T-helper 2 cell treated with Interferon-gamma antibody and Interleukin-4, amounts not matched to agents 5 μg/mL and 100 μg/mL, for 36 hours (primary cell): ENCODE measurements at places on chromosomes 11 and 22.

DNA sequence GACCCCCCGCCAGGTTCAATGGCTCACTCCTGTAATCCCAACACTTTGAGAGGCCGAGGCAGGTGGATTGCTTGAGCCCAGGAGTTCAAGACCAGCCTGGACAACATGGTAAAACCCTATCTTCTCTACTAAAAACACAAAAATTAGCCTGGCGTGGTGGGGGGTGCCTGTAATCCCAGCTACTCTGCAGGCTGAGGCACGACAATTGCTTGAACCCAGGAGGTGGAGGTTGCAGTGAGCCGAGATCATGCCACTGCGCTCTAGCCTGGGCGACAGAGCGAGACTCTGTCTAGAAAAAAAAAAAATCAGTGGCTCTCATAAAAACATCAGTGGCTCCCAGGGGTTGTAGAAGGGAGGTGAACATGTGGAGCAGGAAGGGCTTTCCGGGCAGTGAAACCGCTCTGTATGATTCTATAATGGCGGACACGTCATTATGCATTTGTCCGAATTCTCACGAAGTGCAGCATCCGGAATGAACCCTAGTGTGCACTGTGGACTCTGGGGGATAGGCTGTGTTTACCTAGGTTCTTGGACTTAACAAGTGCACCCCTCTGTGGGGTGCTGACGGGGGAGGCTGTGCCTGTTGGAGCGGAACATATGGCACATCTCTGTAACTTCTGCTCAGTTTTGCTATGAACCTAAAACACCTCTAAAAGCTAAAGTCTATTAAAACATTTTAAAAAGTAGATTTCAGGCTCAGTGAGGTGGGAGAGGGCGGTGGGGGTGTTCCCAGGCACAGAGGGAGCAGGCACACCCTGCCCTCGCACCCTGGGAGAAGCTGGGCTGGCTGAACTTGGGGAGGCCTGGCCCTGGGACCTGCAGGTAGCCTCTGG lies 49.1 kb upstream of the SEPTIN5 start:
- H3K27me3 ChIP-seq: peaks cover 2% of the 10 kb centered on the region
- H3K4me1 ChIP-seq: no peaks in the 10 kb centered on the region
- H3K27ac ChIP-seq: no peak overlapping the region
- H3K36me3 ChIP-seq: no peaks in the 10 kb centered on the region
- DNase-seq: no peak
- H3K4me3 ChIP-seq: no peak overlapping the region

DNA sequence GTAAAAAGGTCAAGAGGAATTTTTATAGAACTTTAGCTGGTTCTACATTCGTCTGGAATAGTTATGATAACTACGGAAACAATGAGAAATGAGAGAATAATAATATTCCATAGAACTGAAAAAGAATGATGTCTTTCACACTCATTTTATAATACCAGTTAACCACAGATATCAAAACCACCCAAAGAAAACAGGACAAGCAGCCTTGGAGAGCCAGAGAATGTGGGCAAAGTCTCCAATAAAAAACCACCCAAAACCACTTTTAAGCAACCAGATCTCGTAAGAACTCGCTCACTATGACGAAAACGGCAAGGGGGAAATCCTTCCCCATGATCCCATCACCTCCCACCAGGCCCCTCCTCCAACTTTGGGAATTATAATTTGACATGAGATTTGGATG lies 60.8 kb downstream of the ARHGAP32 start:
- H3K27ac ChIP-seq: no peak overlapping the region
- no peak overlapping the region for H3K4me3 ChIP-seq
- H3K4me1 ChIP-seq: no peaks in the 10 kb centered on the region
- H3K27me3 ChIP-seq: peaks cover 2% of the 10 kb centered on the region

DNA sequence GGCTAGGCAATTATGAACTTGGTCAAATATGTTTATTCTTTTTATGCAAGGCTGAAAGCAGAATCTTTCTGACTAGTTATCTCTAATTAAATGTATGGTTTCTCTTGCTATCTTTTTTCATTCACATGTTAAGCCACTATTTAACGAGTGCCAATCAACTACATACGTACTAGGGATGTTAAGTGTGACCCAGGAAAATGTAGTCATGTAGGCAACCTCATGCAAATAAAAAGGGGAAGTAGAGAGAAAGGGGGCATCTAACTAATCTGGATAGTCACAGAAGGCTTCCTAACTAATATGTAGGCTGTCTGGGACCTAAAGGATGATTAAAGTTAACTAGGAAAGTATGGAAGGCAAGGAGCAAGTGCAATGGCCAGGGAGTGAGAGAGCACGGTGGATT lies 23.5 kb downstream of the TBRG1 start:
- H3K27ac ChIP-seq: no peak overlapping the region
- no peak overlapping the region for H3K4me3 ChIP-seq
- H3K27me3 ChIP-seq: no peaks in the 10 kb centered on the region
- no peaks in the 10 kb centered on the region for H3K36me3 ChIP-seq

- H3K4me1 ChIP-seq: peaks cover 11% of the 10 kb centered on the region
- H3K27ac ChIP-seq: no peak overlapping the region
- no peaks in the 10 kb centered on the region for H3K36me3 ChIP-seq
- no peak for DNase-seq
- H3K27me3 ChIP-seq: peaks cover 10% of the 10 kb centered on the region
These were observed 32.5 kb downstream of the PLEKHA7 start for GRCh38 chr11:16981651-16982194.

GRCh38 chr11:8759634-8760033 lies 77.0 kb downstream of the RPL27A start:
- H3K36me3 ChIP-seq: no peaks in the 10 kb centered on the region
- no peak overlapping the region for H3K27ac ChIP-seq
- no peak overlapping the region for H3K4me3 ChIP-seq
- H3K4me1 ChIP-seq: no peaks in the 10 kb centered on the region
- no peak for DNase-seq
- H3K27me3 ChIP-seq: peaks cover 15% of the 10 kb centered on the region

DNA sequence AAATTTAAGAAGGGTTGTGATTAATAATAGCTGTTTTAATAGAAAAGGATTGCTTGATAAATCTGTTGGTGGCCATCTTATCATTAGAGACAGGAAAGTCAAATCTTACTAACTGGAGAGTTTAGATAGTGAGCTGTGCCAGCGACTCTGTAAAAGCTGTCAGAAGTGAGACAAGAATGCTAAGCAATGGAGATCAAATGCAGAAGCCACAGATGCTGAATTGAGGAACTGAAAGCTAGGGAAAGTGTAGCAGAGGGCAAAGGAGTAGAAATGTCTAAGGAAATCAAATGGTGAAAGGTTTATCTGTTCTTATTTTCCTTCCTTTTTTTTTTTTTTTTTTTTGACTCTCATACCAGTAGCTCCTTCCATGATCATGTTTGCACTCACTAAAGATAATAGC lies 13.7 kb downstream of the MS4A13 start:
- H3K36me3 ChIP-seq: no peaks in the 10 kb centered on the region
- H3K4me3 ChIP-seq: no peak overlapping the region
- no peak overlapping the region for H3K27ac ChIP-seq
- no peak for DNase-seq
- peaks cover 2% of the 10 kb centered on the region for H3K27me3 ChIP-seq
- no peaks in the 10 kb centered on the region for H3K4me1 ChIP-seq

DNA sequence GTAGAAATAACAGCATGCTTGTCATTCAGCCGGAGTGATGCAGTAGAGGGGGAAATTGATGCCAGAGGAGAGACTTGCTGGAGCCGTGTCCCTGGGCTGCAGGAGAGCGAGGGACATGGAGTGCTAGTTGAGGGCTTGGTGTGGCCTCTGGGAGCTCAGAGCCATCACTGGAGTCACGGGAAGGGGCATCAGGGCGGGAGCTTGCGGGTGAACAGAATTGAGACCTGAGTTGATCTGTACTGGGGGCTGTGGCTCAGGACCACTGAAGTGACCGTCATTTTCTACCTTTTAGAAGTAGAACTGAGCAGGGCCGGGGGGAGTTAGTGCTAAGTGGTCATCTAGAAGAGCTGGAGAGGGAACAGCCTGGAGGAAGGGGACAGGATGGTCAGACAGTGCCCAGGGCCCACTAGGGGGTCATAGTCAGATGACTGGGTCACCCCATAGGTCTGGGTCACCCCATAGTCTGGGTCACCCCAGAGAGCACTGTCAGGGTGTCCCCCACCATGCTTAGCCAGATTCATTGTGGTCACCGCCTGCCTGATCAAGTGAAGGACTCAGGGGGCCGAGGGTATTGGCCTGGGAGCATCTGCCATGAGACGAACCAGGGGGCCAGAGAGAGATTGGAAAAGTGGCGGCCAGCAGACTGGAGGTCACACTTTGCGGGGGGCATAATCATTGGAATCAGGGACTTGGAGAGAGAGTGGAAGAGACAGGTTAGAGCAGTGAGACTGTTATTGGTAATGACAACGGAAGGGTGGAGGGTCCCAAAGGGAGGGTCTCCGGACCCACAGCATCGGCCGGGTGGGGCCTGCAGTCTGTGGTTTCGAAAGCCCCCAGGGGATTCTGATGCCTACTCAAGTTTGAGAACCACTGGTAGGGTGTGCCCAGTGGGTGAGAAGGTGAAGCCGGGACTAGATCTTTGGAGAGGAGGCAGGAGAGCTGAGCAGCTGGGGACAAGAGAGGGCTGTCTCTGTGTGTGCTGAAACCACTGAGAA lies 15.2 kb downstream of the RIBC2 start:
- H3K36me3 ChIP-seq: peaks cover 14% of the 10 kb centered on the region
- no peak overlapping the region for H3K27ac ChIP-seq
- H3K4me3 ChIP-seq: no peak overlapping the region
- H3K27me3 ChIP-seq: no peaks in the 10 kb centered on the region
- H3K4me1 ChIP-seq: no peaks in the 10 kb centered on the region
- no peak for DNase-seq

DNA sequence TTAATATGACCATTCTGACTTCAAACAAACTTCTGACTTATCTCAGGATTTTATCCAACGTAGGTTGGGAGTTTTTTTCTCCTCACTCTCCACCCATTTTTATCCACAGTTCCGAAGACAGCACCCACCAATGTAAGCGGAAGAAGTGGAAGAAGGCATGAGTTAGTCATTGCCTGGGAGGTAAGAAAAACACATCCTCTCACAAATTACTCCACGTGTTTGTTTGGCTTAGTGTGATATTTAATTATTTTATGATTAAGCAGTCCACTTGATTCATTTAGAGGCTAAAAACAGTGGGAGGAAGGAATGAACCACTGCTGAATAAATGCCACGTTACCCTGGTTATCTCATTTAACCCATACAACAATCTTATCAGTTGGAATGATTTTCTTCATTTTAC lies 389.6 kb upstream of the ARHGAP42 start:
- no peaks in the 10 kb centered on the region for H3K4me1 ChIP-seq
- no peak for DNase-seq
- no peaks in the 10 kb centered on the region for H3K27me3 ChIP-seq
- no peak overlapping the region for H3K27ac ChIP-seq
- no peaks in the 10 kb centered on the region for H3K36me3 ChIP-seq
- H3K4me3 ChIP-seq: no peak overlapping the region

- peak overlapping the region; percentile 95 for H3K4me3 ChIP-seq
- H3K36me3 ChIP-seq: no peaks in the 10 kb centered on the region
- peak overlapping the region; percentile 85 for H3K27ac ChIP-seq
- peaks cover 7% of the 10 kb centered on the region for H3K27me3 ChIP-seq
These were observed 71.9 kb upstream of the GRAMD1B start for GRCh38 chr11:123357990-123358827.

GRCh38 chr11:104916442-104916841 lies 18.2 kb upstream of the CASP12 start:
- no peaks in the 10 kb centered on the region for H3K36me3 ChIP-seq
- no peak for DNase-seq
- peak overlapping the region; percentile 58 for H3K27ac ChIP-seq
- H3K4me3 ChIP-seq: peak overlapping the region; percentile 65
- H3K4me1 ChIP-seq: peaks cover 26% of the 10 kb centered on the region

DNA sequence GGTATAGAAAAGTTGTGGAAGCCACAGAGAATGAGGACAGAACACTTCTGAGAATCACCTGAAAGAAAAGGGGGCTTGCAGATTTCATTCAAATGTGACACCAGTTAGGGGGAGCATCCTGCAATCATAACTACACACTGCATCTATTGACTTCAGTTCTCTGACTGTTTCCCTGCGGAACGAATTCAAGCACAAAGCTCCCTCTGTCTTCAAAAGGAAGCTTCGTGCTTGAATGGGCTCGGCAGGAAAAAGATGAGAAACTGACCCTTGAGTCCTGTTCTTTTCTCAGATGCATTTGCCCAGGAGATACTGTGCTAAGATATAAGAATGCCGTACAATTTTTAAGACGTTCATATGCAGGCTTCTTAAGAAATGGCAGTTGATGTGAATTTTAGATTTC lies 2000.4 kb upstream of the RAG2 start:
- no peak overlapping the region for H3K27ac ChIP-seq
- H3K4me3 ChIP-seq: no peak overlapping the region
- no peaks in the 10 kb centered on the region for H3K4me1 ChIP-seq
- no peaks in the 10 kb centered on the region for H3K36me3 ChIP-seq

- H3K4me1 ChIP-seq: no peaks in the 10 kb centered on the region
- no peak overlapping the region for H3K4me3 ChIP-seq
- no peaks in the 10 kb centered on the region for H3K36me3 ChIP-seq
- H3K27ac ChIP-seq: no peak overlapping the region
- no peak for DNase-seq
These were observed 34.6 kb upstream of the SHANK2 start for GRCh38 chr11:71286701-71287643.

DNA sequence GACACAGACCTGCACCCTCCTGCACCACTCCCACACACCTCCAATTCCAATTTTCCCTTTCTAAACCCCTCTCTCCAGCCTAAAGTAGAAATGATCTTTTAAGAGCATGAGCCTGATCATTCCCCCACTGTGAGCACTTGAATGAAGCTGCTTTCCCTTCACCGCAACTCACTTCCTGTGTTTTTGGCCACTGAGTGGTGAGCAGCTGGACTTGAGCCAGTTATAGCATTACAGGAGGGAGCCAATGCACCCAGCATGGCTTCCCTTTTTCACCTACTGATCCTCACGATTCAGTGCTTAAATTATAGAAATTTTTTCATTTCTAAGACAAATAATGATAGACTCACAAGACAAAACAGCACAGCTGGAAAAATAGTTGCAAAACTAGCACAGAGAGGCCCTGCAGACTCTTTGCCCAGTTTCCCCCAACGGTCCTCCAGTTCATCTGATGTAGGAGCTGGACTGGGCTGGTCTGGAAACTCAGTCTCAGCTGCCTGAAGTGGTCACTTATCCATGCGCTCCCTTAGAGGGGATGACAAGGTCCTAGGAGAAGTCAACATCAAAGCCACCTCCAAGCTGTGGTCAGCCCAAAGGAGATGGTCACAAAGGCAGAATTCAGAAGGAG lies 9.7 kb upstream of the APOL4 start:
- H3K36me3 ChIP-seq: no peaks in the 10 kb centered on the region
- peaks cover 7% of the 10 kb centered on the region for H3K4me1 ChIP-seq
- DNase-seq: no peak
- H3K27ac ChIP-seq: no peak overlapping the region
